ENCODE measurements at places on chromosomes 1 and 21. TPM values are rescaled to one million over a fixed set of nuclear protein-coding genes. Genes with fewer than 3 reads are reported as not detected.

Gene RABIF
- polyA plus RNA-seq = 10.4 TPM

DNA sequence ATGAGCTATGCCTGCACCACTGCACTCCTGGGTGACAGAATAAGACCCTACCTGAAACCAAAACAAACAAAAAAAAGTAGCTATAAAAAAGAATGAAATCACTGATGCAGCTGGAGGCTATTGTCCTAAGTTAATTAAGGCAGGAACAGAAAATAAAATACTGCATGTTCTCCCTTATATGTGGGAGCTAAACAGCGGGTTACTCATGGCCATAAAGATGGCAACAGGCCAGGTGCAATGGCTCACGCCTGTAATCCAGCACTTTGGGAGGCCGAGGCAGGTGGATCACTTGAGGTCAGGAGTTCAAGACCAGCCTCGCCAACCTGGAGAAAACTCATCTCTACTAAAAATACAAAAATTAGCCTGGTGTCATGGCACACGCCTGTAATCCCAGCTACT, 152.7 kb downstream of the PIK3R3 start:
- no peak for DNase-seq

GRCh38 chr21:32073190-32073589, 200.4 kb downstream of the HUNK start:
- no peak for DNase-seq

DNA sequence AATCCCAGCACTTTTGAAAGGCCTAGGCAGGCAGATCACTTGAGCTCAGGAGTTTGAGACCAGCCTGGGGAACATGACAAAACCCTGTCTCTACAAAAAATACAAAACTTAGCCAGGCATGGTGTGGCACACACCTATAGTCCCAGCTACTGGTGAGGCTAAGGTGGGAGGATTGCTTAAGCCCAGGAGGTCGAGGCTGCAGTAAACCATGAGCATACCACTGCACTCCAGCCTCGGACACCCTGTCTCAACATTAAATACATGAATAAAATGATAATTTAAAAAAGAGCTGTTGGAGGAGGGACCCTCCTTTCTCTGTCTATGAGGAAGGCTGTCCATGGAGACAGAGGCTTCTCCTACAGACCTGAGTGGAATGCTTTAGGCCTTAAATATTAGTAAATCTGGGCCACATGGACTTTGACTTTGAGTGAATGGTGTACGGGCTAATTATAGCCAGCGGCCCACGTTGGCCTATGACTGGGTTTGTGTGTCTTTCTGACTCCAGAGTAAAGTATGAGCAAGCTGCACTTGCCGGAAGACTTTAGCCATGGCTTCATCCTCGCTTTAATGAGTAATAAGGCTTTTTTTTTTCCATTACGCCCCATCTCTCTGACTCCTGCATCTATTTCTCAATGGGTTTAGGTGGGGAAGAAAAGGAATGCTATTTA, 21.3 kb downstream of the RAB3B start:
- DNase-seq = no peak

Data from right renal pelvis (tissue), 4 donors.